ENCODE measurements at places on chromosomes 6 and 20.

GRCh38 chr6:106855117-106855516, 119.4 kb downstream of the CD24 start:
- DNase-seq = no peak

DNA sequence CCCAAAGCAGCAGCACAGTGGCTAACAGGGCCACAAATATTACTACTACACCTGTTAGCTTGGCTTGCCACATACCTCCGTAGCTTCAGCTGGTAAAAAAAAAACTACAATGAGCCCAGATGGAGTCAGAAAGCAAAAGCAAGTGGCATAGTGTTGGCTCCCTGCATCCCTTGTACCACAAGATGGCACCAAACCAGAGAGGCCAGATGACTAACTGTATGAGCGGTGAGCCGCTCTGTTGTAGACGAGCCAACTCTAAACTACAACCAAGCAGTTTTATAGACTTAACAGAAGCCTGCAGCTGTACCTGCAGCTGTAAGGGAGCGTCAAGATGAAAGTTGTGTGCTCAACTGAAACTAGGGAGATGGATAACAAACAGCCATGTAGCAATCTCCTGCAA, 84.5 kb upstream of the MCHR2 start:
- DNase-seq = no peak

DNA sequence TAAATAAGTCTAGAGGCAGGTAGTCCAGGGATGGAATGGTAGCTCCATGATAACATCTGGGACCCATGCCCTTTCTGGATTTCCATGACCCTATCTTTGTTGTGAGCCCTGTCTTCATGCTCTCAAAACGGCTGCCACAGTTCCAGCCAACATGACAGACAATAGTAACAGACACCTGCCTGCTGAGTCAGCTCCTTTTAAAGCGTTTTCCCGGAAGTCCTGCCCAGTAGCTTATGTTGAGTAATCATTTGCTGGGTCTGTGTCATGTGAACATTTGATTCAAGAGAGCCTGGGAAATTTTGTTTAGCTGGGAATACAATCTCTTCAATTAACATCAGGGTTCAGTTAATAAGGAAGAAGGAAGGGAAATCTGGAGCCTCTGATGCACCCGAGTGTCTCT, 262.2 kb upstream of the SULF2 start:
- no peak for DNase-seq

DNA sequence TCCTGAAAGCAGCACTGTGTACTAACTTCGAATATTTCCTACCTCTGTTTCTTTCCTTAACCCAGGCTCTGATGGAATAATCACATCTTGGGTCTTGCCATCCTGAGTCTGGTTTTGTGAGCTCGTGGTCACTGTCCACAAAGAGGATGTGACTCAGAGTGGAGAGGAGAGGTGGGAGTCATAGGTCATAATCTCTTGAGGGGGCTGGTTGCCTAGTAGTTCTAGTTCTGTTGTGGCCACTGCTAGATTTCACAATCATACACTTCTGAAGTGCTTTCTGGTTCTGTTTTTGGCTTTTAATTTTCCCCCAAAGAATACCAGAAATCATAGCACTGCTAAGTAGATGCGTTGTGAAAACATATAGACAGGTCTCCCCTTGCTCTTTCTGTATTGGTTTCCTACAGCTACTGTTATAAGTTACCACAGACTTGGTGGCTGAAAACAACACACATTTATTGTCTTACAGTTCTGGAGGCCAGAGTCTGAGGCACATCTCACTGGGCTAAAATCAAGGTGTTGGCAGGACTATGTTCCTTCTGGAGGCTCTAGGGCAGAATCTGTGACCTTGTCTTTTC, 102.8 kb downstream of the NRSN1 start:
- DNase-seq = peak; percentile 48

DNA sequence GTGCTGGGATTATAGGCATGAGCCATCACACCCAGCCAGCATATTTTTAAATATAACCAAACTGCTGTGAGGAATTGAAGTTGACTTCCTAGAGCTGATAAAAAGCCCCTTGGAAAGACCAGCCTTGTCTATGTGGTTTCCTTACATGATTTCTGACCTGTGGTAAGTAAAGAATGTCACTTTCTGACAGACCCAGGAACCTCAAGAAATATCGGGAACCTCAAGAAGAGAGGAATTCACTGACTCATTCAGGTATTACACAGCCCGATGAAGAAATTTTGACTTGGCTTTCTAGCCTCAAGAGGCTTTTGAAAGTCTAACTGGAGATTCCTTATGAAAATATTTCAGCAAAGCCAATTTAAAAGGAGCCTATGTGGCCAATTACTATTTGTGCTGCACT, 71.8 kb downstream of the FOXF2 start:
- no peak for DNase-seq

DNA sequence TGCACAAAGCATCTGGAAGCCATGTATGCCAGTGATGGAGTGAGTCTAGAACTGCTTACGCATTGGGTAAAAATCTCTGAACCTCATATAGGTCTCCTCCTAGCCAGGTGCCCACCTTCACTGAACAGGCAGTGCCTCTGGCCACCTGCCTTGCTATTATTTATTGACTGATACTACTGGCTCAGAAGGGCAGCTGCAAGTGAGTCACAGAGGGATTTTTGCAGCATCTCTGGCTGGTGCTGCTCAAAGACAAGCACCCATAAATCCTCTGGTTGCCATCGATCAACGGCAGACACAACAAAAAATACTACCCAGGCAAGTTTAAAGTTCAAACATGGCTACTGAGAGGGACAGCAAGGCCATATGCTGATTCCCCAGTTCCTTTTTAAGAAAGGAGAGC, 279.4 kb downstream of the UBE3D start:
- DNase-seq = no peak

- no peak for DNase-seq
These were observed 20.6 kb downstream of the DTNBP1 start for GRCh38 chr6:15642276-15642675.

GRCh38 chr6:48859562-48860123, 603.4 kb downstream of the MMUT start:
- DNase-seq = no peak

GRCh38 chr20:19285436-19285835, 73.0 kb downstream of the SLC24A3 start:
- no peak for DNase-seq

- DNase-seq = no peak
These were observed 2.2 kb downstream of the SULF2 start for GRCh38 chr20:47782920-47783552.

GRCh38 chr6:108557494-108558371, 3.0 kb upstream of the FOXO3 start:
- peak; percentile 32 for DNase-seq

GRCh38 chr20:58228484-58229197, at the start of gene ANKRD60:
TSS of gene ANKRD60 (minus strand) at chr20:58228653. CDS start at chr20:58228653, 0 bp downstream.
- DNase-seq = no peak

GRCh38 chr6:122818866-122819265, 29.8 kb downstream of the SMPDL3A start:
- DNase-seq = no peak

DNA sequence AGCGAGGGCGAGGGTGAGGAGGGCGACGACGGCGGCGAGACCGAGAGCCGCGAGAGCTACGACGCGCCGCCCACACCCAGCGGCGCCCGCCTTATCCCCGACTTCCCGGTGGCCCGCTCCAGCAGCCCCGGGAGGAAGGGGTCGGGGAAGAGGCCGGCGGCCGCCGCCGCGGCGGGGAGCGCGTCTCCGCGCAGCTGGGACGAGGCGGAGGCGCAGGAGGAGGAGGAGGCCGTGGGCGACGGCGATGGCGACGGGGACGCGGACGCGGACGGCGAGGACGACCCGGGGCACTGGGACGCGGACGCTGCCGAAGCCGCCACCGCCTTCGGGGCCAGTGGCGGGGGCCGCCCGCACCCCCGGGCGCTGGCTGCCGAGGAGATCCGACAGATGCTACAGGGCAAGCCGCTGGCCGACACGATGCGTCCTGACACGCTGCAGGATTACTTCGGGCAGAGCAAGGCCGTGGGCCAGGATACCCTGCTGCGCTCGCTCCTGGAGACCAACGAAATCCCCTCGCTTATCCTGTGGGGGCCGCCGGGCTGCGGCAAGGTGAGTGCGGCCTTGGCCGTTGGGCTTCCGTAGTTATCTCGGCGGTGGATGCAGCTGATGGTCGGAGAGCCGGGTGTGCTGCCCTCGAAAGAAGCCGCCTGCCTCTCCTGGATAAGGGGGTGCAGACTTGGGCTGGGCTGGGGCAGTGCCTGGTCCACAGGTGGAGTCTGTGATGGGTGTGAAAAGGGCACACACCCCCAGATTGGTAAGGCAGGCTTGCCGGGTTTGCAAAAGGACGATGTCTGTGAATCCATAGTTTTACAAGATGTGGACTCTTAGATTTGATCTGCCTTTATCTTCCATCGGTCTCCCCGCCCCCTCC, 938 bp downstream of the WRNIP1 start:
- no peak for DNase-seq

- DNase-seq = no peak
These were observed 41.8 kb upstream of the FUCA2 start for GRCh38 chr6:143553337-143553736.

DNA sequence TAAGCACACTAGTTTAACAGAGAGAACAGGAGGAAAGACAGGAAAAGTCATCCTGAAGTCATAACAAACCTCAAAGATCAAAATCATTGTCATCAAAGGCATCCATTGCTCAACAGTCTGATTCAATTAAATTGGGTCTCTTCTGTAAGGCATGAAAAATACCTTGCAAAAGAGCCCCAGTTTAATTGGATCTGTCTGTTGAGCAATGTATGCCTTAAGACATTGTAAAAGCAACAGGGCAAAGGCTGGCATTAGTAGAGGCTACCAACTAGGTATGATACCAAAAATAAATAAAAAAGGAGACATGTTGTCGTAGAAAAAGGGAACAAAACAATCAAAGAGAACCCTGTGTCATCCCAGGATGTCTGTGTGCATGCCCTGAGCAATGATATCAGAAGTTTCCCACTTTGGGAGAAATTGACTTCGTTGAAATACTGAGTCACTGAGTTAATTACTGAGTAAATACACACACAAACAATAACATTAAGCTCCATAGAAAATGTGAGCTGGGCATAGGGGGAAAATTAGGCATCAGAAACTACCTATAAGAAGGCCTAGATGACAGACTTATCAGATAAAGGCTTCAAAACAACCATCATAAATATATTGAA, 1013.8 kb upstream of the CITED2 start:
- no peak for DNase-seq

DNA sequence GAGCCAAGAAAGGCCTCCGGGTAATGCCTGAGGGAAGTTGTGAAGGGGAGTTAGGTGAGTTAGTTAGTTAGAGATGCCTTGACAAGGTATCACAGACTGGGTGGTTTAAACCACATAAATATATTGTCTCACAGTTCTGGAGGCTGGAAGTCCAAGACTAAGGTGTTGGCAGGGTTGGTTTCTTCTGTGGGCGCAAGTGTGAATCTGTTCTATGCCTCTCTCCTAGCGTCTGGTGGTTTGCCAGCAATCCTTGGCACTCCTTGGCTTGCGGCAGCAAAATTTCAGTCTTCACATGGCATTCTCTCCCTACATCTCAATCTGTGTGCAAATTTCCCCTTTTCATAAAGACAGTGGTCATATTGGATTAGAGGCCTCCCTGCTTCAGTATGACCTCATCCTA, 29.7 kb upstream of the RANBP9 start:
- DNase-seq = no peak

DNA sequence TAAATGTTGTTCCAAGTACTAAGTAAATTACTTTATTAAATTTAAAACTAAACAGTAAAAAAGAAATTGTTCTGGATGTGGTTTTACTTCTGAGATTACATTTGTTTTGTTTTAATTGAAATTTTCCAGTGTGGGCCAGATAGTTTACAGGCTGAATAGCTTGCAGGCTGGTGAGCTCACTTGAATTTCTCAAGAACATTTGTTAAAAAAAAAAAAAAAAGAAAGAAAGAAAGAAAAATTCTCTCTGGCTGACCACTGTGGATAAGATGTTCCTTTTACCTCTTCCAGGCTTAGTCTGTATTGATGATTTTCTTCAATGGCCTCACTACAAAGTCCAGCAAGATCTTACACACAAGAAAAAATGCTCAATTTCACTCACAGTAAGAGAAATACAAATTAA, 85.4 kb downstream of the PLCG1 start:
- DNase-seq = no peak

- no peak for DNase-seq
These were observed 14.9 kb upstream of the SLC22A23 start for GRCh38 chr6:3471711-3472110.

DNA sequence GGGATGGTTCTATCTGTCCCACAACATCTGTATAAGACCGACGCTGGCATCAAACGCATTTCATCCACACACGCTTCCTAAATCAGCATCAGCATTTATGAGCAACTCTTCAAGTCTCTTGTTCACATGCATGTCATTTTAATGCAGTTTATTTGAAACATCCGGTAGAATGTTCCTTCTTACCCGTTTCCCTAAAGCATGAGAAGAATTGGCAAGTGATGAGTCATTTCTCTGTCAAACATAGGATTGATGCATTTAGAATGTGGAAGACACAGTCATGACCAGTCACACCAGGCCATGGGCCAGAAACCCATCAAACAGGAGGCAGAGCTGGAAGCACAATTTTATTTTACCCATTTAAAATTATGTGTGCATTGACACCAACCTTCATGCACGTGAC, 122.8 kb downstream of the UST start:
- DNase-seq = peak; percentile 91

DNA sequence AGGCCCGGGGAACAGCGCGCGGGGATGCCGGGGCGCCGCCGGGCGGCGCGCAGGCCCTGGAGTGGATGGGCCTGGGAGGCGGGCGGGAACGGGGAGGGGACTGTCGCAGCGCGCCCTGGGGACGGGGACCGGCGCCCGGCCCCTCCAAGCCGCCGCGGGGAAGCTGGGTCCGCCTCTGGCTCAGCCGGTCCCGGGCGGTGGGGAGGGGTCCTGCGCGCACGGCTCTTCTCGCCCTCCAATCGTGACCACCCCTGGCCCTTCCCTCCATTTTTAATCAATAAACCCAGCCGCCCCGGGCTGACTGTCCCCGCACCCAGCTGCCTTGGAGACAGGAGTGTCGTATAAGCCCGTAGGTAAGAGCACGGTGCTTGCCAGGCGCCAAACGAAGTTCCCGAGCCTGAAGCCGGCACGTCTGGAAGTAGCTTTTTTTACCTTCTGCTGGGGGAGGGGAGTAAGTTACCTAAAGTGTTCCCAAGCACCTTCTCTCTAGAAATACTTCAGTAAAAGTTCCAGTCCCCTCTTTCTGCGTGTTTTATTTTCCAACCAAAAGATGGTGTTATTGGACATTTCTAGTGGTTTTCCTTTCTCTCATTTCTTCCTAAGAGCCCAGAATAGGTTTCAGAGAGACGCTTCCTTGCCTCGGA, 780 bp upstream of the TAF4 start:
- DNase-seq = no peak

Data from GM04504 (cell line).